ENCODE measurements at places on chromosomes 11 and 22.

GRCh38 chr11:129282634-129283033, 90.5 kb upstream of the ARHGAP32 start:
- no peak for DNase-seq

GRCh38 chr11:62352355-62353336, 15.4 kb downstream of the ASRGL1 start:
- no peak for DNase-seq

GRCh38 chr11:64853709-64854108, 9.3 kb upstream of the CDC42BPG start:
- no peak for DNase-seq

GRCh38 chr11:74205181-74205580, 34.1 kb downstream of the PPME1 start:
- no peak for DNase-seq

DNA sequence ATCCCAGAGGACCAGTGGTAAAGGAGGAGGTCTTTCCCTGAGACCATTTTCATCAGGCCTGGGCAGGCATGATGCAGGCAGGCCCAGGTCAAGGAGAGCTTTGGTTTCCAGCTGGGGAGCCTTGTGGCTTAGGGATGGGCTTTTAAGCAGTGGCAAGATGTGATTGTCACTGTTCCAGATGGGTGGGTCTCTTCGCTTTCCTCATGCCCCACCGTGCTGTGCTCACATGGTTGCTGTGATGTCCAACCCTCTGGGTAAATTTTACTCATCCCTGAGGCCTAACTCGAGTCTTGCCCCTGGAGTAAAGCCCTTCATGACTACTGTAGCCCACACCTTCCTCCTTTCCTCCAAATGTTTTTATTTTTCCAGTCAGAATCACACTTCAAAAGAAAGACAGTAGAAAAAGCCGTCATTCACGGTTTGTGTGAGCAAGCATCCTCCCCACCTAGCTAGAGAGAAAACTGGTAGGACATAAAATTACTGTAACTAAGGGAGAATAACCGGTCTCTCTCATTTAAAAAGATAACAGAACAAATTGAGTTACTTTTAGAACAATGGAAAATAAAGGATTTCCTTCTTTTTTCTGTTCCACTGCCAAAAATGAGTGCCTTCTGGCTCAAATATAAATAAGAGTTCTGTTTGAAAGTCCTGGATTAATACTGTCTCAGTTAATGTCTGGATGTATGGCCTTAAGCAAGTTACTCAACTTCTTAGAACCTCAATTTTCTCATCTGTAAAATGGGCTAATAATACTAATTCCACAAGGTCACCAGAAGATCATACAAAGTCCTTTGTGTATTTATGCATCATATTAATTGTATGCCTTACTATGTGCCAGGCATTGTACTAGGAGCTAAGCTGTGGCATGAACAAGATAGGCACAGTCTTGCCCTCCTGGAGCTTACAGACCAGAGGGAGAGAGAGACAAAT, 84.9 kb downstream of the ME3 start:
- no peak for DNase-seq

- no peak for DNase-seq
Observed at GRCh38 chr11:44298862-44299261, 11.1 kb downstream of the ALX4 start.

DNA sequence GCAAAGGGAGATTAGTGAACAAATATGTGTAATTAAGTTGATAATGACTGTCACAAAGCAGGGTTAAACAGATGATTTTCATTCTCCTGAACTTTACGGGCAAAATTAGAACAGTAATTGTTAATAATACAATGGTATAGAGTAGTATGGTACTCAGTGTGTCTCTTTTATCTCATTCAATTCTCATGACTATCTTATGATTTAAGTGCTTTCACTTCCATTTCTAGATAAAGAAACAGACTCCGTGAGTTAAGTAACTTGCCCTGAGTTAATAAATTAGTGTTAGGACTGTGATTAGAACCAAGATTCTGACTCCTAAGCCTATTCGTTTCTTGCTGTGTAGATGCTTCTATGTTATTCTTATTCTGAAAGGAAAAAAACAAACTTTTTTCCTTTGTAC, 22.0 kb downstream of the PIH1D2 start:
- DNase-seq, result no peak

GRCh38 chr22:22893891-22894739, 6.5 kb downstream of the IGLL5 start:
- no peak for DNase-seq

- DNase-seq, result no peak
Observed at GRCh38 chr22:20009018-20009491, 7.6 kb downstream of the ARVCF start.

- peak; percentile 30 for DNase-seq
Observed at GRCh38 chr22:32475468-32476010, 928 bp downstream of the FBXO7 start.

GRCh38 chr11:74749127-74749964, 697 bp downstream of the RNF169 start:
- DNase-seq, result peak; percentile 35

GRCh38 chr11:118609380-118610224, 2.2 kb downstream of the PHLDB1 start:
- DNase-seq, result no peak

- DNase-seq, result no peak
Observed at GRCh38 chr11:115222863-115223530, 281.2 kb downstream of the CADM1 start.

DNA sequence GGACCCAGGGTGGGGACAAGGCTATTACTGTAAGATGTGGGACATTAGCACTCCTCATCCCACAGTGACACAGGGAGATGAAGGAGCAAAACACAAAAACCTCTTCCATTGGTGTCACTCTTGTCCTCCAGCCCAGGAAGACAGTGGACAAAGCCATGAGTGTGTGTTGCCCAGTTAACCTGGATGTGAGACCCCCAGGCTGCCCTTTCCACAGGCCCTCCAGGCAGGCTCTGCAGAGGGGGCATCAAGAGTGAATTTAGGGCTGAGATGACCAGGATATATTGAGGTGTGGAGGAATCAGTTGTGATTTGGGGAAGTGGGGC, 111.3 kb downstream of the GGTLC2 start:
- DNase-seq, result no peak

DNA sequence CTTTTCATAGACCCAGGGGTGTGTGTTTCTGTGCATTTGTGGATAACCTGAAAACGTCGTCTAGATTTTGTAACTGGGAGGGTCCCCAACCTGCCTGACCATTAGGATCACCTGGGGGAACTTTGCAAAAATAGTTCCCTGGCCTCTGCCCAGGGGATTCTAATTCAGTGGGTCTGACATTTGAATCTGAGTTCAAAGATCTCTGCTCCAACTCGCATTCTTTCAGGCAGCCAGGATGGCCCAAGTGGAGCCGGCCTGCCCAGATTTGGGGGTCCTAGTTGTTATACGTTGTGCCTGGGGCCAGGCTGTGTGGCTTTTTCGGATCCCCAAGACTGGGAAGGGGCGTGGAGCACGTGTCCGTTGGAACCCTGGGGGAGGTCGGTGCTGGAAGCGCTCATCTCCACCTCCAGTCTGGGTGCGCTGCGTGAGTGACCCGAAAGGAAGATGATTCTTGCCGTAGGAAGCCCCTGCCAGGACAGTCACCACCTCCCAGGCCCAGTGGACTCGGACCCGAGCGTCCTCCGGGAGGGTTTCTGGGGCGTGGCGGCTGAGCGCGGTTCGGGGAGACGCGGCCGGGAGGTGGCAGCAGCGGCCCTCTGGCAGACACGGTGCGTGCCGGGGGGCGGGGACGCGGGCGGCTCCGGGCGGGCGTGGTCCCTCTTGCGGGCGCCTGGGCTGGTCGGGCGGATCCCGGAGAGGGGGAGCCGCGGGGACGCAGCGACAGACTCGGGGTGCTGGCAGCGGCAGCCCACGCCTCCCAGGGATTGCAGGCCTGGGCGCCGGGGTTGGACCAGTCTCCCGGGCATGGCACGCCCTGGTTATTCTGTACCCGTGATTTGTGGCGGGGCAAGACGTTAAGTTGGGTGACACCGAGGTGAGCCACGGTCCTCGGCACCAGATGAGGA, 29.2 kb upstream of the PLET1 start:
- DNase-seq, result peak; percentile 81

DNA sequence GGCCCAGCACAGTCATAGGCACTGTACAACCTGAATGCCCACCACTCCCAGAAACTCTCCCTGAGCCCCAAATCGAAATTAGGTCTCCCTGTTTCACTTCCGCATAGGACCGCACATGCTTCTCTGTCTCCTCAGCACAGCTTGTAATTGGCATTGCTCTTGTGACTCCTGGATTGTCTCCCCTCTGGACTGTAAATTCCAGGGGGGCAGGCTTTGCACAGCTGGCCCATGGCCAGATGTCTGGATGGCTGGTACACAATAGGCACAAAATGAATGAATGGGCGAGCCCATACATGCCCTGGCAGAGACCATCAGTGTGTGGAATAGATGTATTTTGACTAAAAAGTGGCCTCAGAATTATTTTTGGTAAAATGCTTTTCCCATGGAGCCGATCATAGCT, 63.3 kb upstream of the PHF21B start:
- no peak for DNase-seq

DNA sequence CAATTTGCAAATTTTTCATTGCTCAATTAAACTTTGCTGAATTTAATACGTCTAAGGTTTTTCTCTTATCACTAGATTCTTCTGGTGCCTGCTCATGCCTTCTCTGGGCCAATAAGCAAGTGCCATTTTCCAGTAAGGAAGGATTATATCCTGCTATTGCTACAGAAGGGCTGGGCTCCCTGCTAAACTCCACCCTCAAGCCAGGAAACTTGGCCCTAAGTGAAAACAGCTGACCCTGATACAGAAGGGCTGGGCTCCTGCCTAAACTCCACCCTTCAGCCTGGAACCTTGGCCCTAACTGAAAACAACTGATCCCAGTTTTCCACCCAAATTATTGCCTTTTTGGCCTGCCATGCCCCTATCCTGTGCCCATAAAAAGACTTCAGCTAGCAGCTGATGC, 385.3 kb downstream of the DYNC2H1 start:
- DNase-seq, result no peak

DNA sequence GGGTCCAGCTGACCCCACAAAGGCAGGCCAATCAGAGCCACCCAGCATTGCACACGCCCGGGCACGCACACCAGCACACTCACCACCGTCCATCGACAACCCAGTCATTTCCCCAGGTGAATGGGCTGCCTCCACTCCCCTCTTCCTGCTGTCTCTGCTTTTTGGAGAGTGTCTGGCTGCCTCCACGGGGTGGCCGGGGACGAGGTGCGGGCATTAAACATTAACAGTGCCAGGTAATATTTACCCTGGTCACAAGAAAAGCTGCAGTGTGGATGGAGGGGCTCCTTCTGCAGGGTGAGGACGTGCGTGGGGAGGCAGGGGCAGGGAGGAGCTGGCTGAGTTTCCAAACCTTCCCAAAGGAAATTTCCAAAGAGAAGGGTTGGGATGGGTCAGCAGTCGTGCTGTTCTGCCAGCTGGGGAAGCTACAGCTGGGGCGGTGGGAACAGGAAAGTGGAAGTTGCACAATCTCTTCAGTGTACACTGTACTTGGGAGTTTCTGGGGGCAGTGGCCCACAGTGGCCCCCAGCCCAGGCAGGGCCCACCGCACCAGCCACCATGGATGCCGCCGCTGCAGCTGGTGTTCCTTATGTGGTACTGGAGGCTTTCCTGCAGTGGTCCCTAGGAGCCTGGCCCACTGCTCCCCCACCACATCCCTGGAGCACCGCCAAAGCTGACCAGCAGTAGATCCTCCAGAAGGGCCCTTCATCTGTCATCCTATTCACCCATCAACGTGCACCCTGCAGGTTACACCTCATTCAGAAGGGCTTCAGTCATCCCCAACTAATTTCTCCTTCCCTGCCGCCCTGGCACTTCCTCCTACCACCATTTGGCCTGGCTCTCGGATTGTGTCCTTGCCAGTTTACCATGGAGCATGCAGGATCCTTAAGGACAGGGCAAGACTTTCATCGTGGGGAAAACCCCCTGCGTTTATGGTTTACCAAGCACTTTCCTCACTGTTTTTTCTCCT, at the start of gene FXYD2:
Gene FXYD2 (minus strand): TSS at position 174 of the 967 bp plus-strand sequence. CDS start 66 bp downstream, at position 108.
- no peak for DNase-seq

DNA sequence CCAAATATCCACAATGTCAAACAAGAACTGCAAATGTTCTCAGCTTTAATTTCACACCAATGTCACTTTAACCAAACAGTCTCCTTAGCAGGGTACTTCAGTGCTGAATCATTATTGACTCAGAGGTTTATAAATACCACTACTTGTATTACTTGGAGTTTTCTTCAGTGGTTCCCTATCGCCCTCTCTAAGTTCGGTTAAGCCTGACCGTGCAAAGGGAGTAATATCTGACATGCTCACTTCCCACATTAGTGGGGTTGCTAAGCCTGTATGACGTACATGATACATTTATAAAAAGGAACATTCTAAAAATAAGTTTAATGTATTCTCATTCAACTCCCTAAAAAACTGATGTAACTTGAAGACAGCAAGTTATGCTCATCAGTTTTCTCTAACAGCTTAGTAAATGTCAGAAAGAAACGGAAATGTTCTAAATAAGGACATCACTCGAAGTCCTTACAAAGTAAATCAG, 93.1 kb upstream of the ZC3H12C start:
- no peak for DNase-seq

DNA sequence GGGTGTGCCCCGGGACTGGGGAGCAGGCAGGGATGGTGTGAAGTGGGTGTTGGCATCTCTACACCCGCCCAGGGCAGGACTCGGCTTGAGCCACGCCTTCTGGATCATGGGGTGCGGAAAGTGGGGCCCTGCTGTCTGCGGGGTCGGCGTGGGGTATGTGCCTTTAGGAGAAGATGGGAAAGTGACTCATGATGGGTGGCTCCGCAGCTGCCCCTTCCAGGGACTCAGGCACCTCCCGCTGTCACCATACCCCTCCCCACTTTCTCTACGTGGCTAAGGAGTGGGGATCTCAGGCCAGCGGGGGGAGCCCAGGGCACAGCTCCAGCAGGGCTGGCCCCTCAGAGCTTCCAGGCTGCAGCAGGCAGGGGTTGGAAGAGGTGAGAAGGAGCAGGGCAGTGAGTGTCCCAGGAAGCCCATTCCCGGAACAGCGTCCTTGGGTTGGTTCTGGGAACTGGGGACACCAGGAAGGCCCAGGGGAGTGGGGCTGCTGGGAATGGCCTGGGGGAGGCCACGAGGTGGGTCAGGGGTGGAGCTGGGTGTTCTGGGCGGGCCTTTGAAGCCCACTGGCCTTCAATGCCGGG, 102.9 kb upstream of the FGF3 start:
- DNase-seq, result no peak

DNA sequence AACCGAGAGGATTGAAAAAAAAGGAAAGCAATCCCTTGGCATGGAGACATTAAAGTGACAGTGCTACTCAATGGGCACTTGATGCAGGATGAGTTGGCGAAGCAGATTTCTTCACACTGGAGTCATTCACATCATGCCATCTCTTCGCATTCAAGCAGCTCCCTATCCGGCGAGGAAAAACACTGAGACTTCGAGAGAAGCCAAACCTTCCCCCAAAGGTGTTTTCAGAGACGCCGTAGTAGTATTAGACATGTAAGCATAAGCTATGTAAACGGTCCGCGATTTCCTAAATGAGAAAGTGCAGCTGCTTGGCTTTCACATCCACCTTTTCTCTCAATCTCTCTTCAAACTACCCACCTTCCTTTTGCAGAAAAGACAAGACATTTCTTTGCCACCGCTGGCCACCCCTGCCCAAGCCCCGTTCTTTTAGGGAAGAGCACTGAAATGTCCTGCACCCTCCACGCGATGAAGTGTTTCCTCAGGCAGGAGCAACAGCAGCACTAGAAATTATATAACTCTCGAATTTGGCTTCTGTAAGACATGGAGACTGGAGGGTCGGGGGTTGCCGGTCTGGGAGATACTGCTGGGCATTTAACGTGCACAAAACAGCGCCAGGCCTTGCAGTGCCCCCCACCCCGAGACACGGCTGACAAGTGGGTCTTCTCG, at the start of gene DLG2:
Gene DLG2 (minus strand): TSS at position 13 of the 666 bp plus-strand sequence.
- DNase-seq, result peak; percentile 6

- no peak for DNase-seq
Observed at GRCh38 chr11:111148121-111148520, 97.4 kb upstream of the POU2AF2 start.

- DNase-seq, result no peak
Observed at GRCh38 chr22:23764899-23765881, 2.4 kb downstream of the C22orf15 start.

Data from CD4-positive, alpha-beta T cell treated with Interleukin-2 at 100 ng/mL for 4 hours (primary cell).